ENCODE measurements at places on chromosomes 11 and 22. TPM values are rescaled to one million over a fixed set of nuclear protein-coding genes. Genes with fewer than 3 reads are reported as not detected.

Gene HBE1
- total RNA-seq: not detected

Gene ZNF280A
- total RNA-seq: not detected

Gene CCDC188
- total RNA-seq: not detected

Gene NCAPH2
- total RNA-seq: 16.0 TPM

Gene FIBIN
- 40.3 TPM for total RNA-seq

Gene BRSK2
- total RNA-seq: 3.0 TPM

Gene SLN
- 0.24 TPM for total RNA-seq

Gene C22orf15
- 0.52 TPM for total RNA-seq

Gene FXYD6
- total RNA-seq: 21.6 TPM

Gene OR5B21
- total RNA-seq: not detected

Gene KRTAP5-11
- not detected for total RNA-seq

Gene KCNJ1
- total RNA-seq: not detected

Gene MS4A6E
- total RNA-seq: not detected

Gene GNAZ
- total RNA-seq: 0.52 TPM

Gene GNB1L
- 13.6 TPM for total RNA-seq

Gene IL10RA
- total RNA-seq: not detected

Gene SDHAF2
- total RNA-seq: 36.4 TPM

Gene RFPL2
- not detected for total RNA-seq

Gene OR8D4
- not detected for total RNA-seq
